ENCODE measurements at places on chromosomes 7 and 10.
A peak's percentile ranks its signal among the peaks of the same experiment; 100 is the strongest.

DNA sequence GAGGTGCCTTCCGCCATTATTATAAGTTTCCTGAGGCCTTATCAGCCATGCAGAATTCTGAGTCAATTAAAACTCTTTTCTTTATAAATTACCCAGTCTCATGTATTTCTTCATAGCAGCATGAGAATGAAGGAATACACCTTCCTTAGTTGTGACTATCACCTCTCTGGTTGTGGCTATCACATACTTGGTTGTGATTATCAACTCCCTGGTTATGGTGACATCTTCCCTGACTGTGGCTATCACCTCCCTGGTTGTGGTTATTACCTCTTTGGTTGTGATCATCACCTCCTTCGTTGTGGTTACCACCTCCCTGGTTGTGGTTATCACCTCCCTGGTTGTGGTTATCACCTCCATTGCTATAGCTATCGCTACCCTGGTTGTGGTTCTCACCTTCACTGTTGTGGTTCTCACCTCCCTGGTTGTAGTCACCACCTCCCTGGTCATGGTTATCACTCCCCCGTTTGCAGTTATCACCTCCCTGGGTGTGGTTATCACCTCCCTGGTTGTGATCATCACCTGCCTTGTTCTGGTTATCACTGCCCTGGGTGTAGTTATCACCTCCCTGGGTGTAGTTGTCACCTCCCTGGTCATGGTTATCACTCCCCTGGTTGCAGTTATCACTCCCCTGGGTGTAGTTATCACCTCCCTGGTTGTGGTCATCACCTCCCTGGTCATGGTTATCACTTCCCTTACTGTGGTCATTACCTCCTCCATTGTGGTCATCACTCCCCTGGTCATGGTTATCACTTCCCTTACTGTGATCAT, 105.9 kb downstream of the GPR26 start:
- no peak for DNase-seq

DNA sequence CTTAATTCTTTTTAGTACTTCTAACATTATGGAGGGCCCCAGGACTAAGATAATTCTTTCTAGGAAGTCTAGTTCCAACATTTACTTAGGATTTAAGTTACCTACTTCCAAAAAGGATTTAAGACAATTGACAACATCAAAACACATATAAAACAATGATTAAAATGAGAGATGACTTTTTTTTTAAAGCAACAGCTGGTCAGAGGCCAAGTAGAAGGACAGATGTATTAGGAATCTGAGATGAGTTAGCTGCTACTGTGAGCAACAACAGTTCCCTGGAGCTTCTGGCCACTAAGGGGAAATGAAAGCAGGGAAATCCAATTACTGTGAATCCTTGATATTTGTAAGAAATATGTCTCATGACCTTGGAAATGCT, 222.3 kb downstream of the PHTF2 start:
- DNase-seq, result no peak

DNA sequence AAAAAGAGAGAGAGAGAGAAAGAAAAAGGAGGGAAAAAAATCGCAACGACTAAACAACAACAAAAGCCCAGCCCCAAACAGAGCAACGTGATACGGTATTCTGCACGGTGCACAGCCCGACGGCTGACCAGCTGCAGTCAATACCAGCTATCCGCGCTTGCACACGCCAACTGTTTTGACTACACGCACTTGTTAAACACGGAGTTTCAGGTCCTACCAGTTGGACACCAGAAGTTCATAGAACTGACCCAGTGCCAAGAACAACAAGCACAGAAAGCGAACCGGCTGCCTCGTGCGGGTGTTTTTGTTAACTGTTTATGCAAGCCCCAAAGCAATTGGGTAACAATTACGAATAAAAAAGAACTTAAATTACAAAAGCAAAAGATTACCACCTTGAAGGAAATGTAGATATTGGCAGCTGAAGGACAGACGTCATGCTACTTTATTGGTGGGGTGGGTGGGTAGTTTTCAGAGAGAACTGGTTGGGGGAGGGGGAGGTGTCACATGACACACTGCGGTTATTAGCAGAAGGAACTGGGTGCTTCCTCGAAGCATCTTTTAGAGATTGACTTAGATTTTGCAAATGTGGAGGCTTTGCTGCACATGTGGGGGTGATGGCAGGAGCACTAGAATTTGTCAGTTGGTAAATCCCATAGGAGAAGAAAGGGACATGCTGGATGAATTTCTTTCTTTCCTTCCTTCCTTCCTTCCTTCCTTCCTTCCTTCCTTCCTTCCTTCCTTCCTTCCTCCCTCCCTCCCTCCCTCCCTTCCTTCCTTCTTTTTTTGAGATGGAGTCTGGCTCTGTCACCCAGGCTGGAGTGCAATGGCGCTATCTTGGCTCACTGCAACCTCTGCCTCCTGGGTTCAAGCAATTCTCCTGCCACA, 110.6 kb upstream of the EFCAB10 start:
- DNase-seq, result peak; percentile 51

DNA sequence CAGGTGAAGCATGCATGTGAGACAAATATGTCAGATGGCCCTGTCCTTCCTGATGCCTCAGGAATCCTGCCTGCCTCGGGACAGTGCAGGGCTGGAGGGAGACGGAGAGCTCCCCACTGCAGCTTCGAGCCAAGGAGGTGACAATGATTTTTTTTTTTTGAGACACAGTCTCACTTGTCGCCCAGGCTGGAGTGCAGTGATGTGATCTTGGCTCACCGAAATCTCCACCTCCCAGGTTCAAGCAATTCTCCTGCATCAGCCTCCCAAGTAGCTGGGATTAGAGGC, 68.8 kb downstream of the OAT start:
- DNase-seq, result no peak

DNA sequence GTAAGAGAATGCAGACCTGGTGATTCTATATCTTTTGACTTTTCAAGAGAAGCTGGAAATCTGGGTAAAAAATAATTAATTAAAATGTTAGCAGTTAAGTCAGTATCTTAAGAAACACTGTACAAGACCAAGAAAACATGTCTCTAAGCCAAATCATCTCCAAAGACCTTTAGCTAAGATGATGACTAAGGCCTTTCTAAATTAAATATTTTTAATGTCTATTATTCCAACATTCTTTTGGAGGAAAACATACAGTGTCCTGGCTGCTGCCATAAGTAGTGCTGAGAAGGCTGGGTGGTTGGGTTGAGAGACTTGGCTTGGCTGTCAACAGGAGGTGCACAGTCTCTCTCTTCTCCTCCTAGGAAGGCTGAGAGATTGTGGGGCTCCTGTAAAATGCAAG, 20.3 kb downstream of the STARD3NL start:
- DNase-seq, result no peak

DNA sequence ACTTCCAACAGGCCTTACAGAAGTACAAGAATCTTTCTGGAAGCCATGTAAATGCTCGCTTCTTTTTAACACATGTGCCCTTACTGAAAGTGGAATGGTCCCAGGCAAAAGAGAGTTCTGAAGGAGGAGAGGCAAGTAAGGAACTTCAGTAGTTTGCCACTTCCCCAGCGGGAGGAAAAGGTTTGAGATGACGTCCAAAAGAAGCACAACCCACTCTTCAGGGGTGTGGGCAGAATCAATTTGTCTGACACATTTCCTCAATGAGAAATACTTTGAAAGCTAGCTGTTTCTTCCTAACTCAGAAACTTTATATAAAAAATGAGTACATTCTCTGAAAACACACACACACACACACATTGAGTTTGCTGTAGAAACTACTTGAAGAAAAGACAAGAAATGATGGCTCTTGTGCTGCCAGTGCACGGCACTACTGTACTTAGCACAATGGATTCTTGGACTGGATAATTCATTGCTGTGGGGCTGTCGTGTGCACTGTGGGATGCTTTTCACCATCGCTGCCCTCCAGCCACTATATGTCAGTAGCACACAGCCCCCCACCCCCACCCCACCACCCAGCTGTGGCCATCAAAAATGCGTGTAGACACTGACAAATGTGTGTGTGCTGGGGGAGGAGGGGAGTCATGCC, 183.0 kb downstream of the SRPK2 start:
- peak; percentile 19 for DNase-seq

DNA sequence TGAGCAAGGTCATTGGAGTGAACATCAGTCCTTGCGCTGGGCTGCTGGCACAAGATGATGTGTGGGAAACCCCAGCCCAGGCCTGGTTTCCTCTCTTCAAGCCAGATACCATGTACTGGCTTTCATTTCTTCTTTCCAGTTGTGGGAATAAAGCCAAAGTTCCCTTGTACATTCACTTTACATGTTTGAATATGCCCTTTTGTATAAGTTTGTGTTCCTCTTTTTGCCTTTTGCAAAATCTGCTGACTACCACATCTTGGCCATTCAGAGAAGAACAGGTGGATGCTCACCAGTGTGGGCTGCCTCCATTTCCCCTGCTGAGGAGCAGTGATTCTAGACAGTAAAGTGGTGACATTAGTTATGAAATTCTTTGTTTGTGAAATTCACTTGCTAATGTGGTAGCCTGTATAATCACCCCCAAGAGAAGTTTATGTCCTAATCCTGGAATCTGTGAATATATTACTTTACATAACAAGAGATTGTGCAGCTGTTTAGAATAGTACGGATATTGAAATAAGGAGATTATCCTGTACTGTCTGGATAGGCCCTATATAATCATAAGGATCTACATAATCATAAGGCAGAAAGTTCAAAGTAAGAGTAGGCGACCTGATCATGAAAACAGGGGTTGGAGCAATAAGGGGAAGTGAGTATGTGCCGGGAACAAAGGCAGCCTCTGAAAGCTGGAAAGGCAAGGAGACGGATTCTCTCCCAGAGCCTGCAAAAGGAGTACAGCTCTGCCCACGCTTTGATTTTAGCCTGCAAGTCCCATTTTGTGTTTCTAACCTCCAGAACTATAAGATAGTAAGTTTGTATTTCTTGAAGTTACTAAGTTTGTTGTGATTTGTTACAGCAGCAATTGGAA, 18.8 kb upstream of the AOAH start:
- DNase-seq, result no peak

DNA sequence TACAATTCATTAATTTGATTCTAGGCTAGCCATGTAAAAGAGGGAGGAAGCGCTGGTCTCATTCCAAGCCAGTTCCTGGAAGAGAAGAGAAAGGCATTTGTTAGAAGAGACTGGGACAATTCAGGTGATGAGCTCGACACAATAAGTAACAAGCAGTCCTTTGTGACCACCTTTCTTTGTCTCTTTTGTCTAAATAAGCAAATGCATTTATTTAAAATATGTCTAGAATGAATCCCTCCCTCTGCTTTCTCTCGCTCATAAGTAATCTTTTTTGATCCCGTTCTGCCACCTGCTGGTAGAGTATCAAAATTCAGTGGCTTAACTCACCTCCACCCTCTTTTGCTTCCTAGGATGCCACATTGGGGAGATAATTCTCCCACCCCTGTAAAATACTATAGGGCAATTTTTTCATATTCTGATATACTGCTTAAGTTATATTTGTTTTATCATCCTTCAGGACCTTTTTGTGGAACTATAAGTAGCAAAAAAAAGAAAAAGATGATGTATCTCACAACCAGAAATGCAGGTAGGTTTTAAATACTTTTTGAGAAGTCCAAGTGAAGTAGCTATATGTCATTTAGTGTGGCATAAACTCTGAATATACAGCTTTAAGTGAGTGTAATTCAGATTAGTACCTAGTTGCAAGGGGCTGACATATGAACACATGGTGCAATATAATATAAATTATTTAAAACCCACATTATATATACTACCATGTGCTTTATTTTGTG, 91.5 kb downstream of the GSDME start:
- DNase-seq, result peak; percentile 36

DNA sequence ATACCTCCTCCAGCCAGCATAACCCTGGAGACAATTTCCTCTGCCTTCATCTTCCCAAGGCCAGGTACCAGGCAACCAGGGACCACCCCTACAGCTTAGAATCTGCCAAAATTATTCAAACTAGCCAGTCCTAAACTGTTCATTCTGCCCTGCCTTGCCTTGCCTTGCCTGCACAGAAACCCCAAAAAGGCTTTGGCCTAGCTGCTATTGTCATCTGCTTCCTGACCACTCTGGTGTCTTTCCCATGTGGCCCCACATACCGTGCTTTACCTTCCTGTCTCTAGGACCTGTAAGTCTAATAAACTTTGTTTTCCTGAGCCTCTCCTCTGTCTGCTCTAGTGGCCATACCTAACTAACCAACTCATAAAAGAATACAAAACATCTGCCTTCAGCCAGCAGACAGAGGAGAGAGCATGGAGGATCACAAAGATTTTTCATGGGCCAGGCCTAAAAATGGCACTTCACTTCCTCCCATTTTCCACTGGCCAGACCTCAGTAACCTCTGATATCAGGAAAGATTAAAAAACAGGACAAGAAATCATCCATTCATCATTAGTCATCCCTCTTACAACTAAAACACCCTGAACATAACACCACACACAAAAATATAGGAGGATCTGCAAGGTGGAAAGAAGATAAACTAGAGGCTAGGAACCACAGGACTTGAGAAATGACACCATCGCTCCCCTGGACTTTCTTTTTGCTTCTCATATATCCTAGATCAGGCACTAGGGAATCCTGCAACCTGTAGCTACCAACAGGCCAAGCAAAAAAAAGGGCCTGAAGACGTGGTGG, 51.5 kb downstream of the IMMP2L start:
- no peak for DNase-seq

- peak; percentile 52 for DNase-seq
Measured at GRCh38 chr10:26367771-26368170, 70.4 kb upstream of the APBB1IP start.

- DNase-seq, result no peak
Measured at GRCh38 chr10:49831352-49832035, 69.4 kb upstream of the OGDHL start.

GRCh38 chr7:107564553-107565298, 955 bp downstream of the DUS4L start:
- no peak for DNase-seq

DNA sequence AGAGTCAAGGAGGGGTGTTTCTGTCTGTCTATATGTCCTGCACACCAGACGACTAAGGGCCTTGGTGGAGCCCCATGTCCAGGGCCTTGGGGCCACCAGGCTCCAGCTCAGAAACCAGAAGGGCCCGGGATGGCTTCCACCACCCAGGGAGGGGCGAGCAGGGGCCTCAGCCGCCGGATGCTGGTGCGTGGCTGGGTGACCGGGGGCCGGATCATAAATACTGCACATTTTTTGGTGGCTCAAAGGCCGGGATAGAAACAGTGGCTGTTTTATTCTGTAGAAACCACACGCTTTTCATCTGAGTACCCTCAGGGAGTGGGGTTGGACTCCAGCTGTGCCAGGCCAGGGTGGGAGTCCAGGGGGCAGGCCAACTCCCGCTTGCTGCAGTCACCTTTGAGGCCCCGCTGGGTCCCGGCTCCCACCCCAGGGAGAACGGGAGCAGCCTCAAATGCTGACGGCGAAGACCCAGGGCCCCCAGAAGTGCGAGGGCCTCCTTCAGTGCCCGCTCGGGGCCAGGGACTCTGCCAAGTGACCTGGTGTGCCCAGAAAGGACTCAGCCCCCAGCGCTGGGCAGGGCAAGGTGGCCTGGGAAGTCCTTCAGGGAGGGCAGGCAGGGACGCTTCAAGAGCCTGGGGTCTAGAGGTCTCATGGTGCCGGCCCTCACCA, 28.2 kb downstream of the PDGFA start:
- no peak for DNase-seq

DNA sequence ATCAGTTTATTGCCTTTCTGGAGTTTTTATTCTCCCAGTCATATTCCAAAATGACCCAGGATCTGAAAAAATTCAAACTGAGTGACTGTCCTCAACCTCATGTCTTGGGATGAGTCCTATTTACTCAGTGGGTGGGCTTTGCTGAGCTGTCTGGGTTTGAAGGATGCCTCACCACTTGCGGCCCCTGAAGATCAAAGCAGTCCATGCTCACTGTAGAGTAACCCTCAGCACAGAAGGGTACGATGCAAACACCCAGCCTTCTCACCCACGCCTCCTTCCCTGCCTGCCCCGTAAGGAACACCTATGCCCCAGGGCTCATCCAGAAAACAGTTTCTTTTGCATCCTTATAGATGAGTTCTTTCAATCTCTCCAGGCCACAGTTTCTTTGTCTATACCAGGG, 42.2 kb upstream of the GRB10 start:
- no peak for DNase-seq

Measured in activated naive CD8-positive, alpha-beta T cell treated with anti-CD3 and anti-CD28 coated beads, Interleukin-2, amount 50 U/mL, for 24 hours (primary cell).